ENCODE measurements at places on chromosomes 11 and 22. TPM values are rescaled to one million over a fixed set of nuclear protein-coding genes. Genes with fewer than 3 reads are reported as not detected.

DNA sequence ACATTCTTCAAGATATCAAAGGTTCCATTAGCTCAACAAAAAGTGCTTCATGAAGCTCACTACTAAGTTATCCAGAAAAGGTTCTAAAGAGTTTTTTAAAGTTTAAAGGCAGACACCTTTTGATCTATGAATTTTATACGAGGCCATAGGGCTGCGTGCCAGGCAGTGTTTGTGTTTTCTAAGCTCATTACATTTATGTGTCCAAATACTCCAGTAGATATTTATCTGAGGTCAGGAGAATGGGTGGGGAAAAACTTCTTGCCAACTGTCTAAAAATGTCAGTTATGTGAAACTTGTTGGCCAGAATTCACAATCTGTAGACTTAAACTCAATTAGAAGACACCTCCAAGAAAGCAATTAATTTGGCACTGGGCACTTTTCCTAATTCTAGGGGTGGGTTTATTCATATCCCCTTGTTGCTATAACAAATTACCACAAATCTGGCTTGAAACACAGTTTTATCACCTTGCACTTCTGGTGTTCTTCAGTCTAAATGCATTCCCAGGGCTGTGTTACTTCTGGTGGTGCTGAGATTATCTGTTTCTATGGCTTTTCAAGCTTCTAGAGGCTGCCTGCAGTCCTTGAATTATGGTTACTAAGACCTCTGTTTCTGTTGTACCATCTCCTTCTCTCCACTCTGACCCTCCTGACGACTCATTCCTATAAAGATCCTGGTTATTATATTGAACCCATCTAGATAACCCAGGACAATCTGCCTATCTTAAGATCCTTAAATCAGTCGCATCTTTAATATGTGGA is 1030.4 kb upstream of the CNTN5 start:
- H3K27me3 ChIP-seq = no peaks in the 10 kb centered on the region
- H3K4me1 ChIP-seq = no peaks in the 10 kb centered on the region
- H3K4me3 ChIP-seq = no peak overlapping the region
- no peak overlapping the region for H3K27ac ChIP-seq

GRCh38 chr22:17257121-17258001 is 38.1 kb upstream of the ADA2 start:
- H3K27ac ChIP-seq = peak overlapping the region; percentile 89
- no peaks in the 10 kb centered on the region for H3K36me3 ChIP-seq
- H3K4me3 ChIP-seq = peak overlapping the region; percentile 46

DNA sequence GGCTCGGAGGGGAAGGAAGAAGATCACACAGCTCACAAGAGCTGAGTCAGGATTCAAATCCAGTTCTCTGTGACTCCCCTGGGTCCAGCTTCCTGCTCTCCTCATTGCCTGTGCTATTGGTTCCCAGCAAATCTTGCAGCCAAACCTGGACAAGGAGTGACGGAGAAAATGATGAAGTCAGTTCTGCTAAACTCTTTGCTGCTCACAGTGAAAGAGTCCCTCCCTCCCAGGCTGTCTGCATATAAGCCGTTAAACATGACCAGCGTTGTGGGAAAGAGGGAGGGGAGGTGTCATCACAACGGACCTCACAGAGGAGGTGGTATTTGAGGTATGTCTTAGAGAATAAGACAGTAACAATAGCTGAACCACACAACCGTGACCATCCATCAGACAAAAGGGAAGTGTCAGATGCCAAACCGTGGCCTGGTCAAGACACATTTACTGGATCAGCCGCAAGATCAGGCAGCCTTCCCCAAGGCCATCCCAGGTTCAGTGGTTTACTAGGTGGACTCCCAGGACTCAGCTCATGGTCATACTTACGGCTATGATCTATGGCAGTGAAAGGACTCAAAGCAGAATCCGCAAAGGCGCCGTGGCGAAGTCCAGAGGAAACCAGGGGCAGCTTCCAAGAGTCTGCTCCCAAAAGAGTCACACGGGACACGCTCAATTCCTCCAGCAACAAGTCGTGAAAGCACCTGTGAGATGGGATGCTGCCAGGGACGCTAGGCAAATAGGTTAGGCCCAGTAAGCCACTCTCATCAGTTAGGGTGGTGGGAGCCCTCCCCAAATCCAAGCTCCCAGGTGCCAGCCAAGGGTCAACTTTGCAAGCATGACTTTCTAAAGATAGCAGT is 2.8 kb upstream of the CYTH4 start:
- H3K4me3 ChIP-seq = no peak overlapping the region
- H3K27ac ChIP-seq = no peak overlapping the region
- H3K4me1 ChIP-seq = peaks cover 71% of the 10 kb centered on the region

GRCh38 chr11:69700278-69701140 is 3.3 kb downstream of the FGF19 start:
- H3K27ac ChIP-seq = no peak overlapping the region
- no peak overlapping the region for H3K4me3 ChIP-seq
- peaks cover 5% of the 10 kb centered on the region for H3K4me1 ChIP-seq
- no peak for DNase-seq

- no peaks in the 10 kb centered on the region for H3K4me1 ChIP-seq
- H3K4me3 ChIP-seq = no peak overlapping the region
- no peaks in the 10 kb centered on the region for H3K36me3 ChIP-seq
- no peaks in the 10 kb centered on the region for H3K27me3 ChIP-seq
- no peak overlapping the region for H3K27ac ChIP-seq
- DNase-seq = no peak
Observed at GRCh38 chr11:87295237-87295636, 257.5 kb downstream of the TMEM135 start.

GRCh38 chr11:68923614-68924013 is 19.9 kb downstream of the IGHMBP2 start:
- H3K36me3 ChIP-seq = peaks cover 62% of the 10 kb centered on the region
- DNase-seq = no peak
- no peak overlapping the region for H3K4me3 ChIP-seq
- H3K27ac ChIP-seq = no peak overlapping the region

The OR56A1 gene
- polyA plus RNA-seq = 0.05 TPM

The SEC14L3 gene
- 0.07 TPM for polyA plus RNA-seq

DNA sequence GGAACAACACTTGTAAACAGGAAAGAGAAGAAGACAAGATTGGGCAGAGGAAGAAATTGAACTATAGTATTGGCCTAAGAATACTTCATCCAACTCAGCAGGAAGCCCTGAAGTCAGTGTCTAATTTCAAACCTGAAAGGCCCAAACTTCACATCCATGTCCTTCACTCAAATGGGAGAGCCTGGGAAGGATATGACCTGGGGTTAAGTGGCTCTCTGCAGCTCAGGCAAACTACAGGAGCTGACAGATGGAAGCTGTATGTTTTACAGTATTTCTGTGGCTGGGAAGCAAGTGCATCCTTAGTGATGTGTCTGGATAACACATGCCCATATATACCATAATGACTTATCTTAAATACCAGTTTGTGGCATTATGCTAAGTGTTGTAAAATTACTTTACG is 196.2 kb downstream of the SOX6 start:
- H3K36me3 ChIP-seq = no peaks in the 10 kb centered on the region
- no peaks in the 10 kb centered on the region for H3K27me3 ChIP-seq
- no peak for DNase-seq
- H3K4me3 ChIP-seq = no peak overlapping the region
- no peak overlapping the region for H3K27ac ChIP-seq
